ENCODE measurements at places on chromosomes 2 and 18.

- no peak for DNase-seq
Measured at GRCh38 chr18:53701697-53702096, 522.8 kb downstream of the MBD2 start.

- DNase-seq, result no peak
Measured at GRCh38 chr2:44789971-44790721, 151.4 kb upstream of the SIX3 start.

DNA sequence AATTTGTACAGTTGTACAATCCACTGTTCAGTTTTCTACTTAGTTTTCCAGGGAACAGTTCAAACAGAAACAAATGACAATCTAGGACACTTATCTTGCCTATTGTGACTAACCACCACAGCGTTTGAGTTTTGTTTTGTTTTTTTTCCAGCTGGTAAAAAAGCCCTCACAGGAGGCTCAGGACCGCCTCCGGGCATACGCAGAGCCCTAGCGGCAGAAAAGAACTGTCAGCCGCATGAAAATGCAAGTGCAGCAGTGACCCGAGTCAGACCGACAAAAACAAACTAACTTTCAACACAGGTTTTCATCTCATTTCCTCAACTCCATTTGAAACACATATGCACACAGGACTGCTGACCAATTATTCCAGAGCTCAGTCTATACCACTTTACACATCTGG is 68.6 kb downstream of the STEAP3 start:
- DNase-seq, result peak; percentile 23

GRCh38 chr2:132468821-132469675 is 52.4 kb downstream of the GPR39 start:
- DNase-seq, result no peak

DNA sequence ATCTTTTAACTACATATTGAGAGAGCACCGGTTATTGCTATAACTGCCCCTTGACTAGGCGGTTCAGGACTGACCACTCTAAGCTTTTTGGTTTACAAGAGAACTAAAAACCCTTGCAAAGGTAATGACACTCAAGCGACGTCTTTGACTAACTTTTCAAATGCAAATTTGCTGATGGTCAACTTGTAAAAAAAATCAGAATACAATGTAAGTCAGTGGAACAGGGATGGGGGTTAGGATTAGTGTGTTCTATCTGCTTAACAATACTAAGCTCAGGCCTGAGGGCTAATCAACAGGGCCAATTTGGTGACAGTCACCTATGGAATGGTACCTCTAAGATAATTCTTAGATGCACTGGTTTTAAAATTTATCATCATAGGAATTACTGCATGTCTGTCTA is 57.1 kb downstream of the ZAP70 start:
- DNase-seq, result no peak

- DNase-seq, result no peak
Measured at GRCh38 chr18:28903306-28903705, 726.4 kb upstream of the CDH2 start.

DNA sequence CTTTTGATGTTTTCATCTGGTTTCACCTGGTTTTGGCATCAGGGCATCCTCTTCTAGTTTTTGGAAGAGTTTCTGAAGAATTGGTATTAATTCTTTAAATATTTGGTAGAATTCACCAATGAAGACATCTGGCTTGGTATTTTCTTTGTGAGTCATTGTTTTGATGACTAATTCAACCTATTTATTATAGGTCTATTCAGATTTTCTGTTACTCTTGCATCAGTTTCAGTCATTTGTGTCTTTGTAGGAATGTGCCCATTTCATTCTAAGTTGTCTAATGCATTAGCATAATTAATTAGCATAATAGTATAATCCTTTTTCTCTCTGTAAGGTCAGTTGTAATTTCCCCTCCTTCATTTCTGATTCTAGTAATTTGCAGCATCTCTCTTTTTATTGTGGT is 8.0 kb downstream of the GNLY start:
- DNase-seq, result peak; percentile 53

GRCh38 chr2:209062210-209062609 is 361.6 kb upstream of the MAP2 start:
- no peak for DNase-seq

- peak; percentile 11 for DNase-seq
Measured at GRCh38 chr18:70554854-70555445, 266.1 kb downstream of the SOCS6 start.

GRCh38 chr2:217289907-217290280 is 430.0 kb upstream of the TNP1 start:
- DNase-seq, result no peak

Data from inflammatory macrophage treated with lipopolysaccharide for 4 hours (primary cell).